Right lung (tissue), 10 donors: ENCODE measurements at places on chromosomes 2 and 18.
A peak's percentile ranks its signal among the peaks of the same experiment; 100 is the strongest.

DNA sequence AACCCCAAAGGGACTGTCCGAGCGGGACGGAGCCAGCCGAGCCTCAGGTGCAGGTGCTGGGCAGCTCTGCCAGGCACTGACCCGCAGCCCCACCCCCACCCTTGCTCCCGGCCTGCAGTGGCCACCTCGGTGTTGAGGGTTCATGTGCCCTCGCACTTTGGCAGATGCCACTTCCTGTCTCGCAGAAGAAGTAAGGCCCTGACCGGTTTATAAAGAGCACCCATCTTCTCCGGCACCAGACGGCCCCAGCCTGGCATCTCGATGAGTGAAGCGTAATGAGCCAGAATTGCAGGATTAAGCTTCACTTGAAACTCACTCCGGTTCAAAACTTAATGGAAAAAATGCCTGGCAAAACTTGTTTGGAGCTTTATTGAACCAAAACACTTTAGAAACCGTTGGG is 10.9 kb upstream of the NFATC1 start:
- no peak for DNase-seq

- DNase-seq: no peak
These were observed 1080.0 kb downstream of the DSC3 start for GRCh38 chr18:29962579-29962978.

DNA sequence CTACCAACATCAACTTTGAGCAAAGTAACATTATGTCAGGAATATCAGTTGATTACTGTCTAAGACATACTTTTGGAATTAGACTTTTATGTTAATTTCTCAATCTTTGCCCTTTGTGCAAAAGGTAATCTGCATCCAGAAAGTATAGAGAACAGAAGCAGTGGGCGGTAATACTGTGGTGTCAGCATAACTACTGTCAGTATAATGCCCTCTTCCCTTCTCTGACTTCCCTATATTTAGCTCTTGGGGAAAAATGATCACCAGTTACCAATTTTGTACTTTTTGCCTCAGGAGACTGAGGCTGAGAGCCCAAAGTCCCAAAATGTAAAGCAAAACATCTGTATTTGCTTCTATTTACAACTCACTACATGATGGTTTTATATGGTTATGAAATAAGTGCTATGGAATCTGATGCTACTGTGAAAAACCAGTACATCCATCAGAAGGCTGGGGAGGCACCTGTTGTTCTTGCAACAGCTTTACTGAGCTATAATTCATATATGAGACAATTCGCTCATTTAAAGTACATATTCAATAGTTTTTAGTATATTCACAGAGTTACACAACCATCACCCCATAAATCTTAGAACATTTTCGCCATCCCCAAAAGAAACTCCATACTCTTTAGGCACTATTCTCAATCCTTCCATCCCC is 51.3 kb upstream of the CD302 start:
- no peak for DNase-seq

DNA sequence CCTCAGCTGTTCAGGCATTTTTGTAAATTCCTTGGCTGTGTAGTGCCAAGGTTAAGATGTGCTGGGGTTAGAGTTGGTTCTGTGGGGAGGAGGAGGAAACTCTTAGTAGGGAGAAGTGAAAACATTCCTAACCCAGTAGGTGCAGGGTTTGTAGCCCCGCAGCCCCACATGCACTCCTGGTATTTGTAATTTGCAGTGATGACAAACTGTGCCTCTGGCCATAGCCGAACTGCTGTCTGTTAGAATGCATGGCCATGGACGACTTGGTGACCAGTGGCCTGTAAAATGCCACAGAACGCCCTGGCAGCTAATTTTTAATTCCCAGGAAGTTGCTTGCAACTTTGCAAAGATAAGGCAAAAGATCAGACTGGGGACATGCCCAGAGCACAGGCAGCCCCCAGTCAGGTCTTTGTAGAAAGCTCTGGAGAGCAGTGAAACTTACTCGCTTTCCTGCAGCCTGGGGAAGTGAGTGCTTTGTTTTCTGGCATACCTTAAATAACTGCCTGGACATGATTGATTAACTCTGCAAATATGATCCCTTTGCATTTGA is 38.4 kb downstream of the LYPD6B start:
- DNase-seq: no peak

GRCh38 chr2:74181739-74182138 is 3.1 kb upstream of the MOB1A start:
- DNase-seq: no peak

DNA sequence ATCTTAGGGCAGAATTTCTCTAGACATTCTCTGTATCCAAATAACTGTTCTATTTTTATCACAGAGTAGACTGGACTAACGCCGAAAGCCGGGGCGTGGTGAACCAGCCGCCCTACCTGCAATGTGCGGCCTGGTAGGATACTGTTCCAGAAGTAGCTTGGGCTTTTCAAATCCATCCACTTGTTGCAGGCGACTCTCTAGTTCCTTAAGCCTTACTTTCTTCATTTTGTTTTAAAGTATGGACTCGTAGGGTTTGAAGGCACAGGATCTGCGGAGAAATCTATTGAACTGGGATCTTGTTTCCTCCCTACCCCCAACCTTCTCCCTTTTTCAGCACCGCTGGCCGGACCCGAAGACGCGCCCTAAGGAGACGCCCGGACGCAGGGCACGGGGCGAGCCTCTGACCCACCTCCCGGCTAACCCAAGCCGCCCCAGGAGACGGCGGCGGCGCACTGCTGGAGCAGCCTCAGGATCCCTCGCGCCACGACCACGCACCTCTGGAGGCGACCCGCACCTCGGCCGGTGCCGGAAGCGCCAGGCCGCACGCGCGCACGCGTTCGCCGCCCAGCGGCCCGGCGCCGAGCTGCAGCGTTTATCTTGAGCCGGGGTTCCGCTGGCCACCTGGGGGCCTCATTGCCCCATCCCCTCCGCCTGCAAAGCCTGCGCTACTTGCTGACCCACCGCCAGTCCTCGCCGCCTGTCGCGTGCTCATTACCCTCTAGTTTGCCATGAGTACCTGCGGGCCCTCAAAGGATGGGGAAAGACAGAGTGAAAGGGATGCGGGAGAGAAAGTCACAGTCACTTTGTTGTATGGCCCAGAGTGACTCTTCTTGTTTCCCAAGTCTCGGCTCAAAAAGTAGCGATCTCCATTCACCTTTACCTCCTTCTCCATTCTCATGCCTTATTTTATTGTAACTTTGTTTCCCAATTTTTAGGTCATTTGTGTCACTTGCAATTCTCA is at the start of gene METTL5:
METTL5 (minus strand) TSS at position 533 of the 961 bp plus-strand sequence; CDS start at position 225, 308 bp downstream.
- DNase-seq: peak; percentile 82

GRCh38 chr2:163652751-163653150 is 83.1 kb downstream of the FIGN start:
- DNase-seq: no peak

- no peak for DNase-seq
These were observed 27.0 kb downstream of the KLF7 start for GRCh38 chr2:207138627-207139297.

DNA sequence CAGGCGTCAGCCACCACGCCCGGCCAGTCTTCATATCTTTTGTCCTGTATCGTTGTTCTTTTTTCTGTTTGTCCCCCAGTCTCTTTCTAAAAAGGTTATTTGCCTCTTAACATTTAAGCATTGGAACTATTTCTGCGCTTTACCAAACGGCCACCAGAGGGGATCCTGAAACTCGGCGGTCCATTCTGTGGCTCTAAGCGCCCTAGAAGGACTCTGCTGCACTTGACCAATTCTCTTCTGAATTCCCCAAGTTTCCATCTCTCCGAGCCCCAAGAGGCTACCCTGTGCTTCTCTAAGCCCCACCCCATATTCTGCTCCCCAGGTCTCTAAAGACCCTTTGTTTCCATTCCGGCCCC is 33.1 kb upstream of the REG3G start:
- DNase-seq: peak; percentile 10

GRCh38 chr2:127911737-127912136 is 26.0 kb upstream of the AMMECR1L start:
- DNase-seq: no peak

- DNase-seq: peak; percentile 61
These were observed 92.9 kb downstream of the COL5A2 start for GRCh38 chr2:189086710-189087109.

DNA sequence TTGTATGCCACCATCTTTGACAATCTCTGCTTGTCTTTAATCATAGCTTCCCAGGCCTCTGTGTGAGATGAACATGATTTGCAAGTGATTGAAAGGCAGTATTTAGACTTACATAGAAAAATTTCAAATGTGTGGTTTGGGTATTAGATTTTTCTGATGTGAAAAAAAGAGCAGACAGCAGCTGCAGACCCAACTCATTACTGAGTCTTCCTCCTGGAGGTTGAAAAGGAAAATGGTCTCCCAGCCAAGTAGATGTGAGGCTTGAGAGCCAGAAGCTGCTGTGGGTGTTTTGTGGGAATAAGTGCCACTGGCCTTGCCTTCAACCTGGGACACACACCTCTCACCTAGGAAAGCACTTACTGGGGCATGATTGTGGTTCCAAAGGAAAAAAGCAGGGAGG is 92.5 kb downstream of the KCTD18 start:
- DNase-seq: no peak

DNA sequence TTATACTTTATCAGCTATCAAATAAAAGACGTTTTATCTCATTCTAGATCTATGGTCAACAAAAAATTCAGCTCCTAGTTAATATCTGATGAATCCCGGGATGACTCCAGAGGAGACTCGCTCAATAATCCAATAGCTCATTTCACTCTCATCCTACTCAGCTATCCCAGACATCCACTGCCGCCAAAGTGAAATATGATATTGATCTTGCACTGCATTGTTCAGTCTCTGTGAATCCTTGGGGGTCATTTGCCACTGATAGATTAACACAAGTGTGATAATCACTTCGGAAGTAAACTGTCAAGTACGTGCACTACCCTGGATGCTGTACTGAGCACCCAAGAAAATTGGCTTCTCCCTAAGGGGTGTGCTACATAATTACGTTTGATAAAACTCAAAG is 249.1 kb downstream of the SUCLG1 start:
- no peak for DNase-seq
